Activated CD4-positive, CD25-positive, alpha-beta regulatory T cell treated with anti-CD3 and anti-CD28 coated beads, Interleukin-2, amount 50 U/mL, for 16 hours (primary cell): ENCODE measurements at places on chromosomes 7 and 10.

GRCh38 chr7:50358041-50358705 lies 53.7 kb downstream of the IKZF1 start:
- no peak for DNase-seq

GRCh38 chr10:5684971-5685763 lies 529 bp downstream of the TASOR2 start:
- DNase-seq: peak; percentile 38

GRCh38 chr10:130575756-130576285 lies 439.6 kb downstream of the GLRX3 start:
- DNase-seq: no peak

- no peak for DNase-seq
Measured at GRCh38 chr10:49518982-49519578, 19.8 kb downstream of the ERCC6 start.

- DNase-seq: no peak
Measured at GRCh38 chr10:48520184-48520506, 84.7 kb downstream of the ARHGAP22 start.

DNA sequence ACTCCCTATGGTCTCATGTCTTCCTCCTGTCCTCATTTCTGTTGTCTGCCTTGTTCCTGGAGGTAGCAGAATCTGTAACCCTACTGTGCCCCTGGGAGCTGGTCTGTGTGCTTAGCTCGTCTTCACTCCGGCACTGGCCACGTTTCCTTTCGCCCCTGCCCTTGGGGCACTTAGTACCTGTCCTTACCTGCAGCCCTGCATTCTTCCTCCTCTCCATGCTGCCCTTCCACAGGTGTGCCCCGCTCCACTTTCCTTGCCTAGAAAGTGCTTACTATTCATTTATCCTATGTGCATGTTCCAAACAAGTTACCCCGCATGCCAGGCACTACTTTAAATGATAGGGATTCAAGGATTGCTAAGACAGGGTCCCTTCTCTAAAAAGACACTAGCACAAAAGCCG lies 199.9 kb upstream of the ZMIZ1 start:
- no peak for DNase-seq

DNA sequence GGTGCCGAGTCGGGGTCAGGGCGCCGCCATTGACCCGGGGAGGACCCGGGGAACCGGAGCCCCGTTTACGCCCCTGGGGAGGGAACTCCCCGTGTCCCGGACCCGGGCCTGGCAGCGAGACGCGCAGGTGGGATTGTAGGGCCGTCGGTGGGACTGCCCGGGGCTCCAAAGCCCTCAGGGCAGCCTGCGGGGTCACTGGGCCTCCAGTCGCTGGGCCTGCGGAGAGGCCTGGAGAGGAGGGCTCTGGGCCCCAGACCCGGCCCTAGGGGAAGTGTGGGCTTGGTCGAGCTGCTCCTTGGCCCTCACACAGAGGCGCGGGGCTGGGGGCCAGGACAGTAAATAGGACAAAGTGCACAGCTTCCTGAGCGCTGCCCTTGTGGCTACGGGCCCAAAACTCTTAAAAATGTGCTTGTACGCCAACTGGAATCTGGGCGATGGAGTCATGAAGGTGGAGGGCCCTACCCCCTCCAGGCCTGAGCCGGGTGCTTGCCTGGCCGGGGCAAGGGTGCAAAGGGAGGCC lies 657 bp downstream of the ECHDC3 start:
- no peak for DNase-seq

DNA sequence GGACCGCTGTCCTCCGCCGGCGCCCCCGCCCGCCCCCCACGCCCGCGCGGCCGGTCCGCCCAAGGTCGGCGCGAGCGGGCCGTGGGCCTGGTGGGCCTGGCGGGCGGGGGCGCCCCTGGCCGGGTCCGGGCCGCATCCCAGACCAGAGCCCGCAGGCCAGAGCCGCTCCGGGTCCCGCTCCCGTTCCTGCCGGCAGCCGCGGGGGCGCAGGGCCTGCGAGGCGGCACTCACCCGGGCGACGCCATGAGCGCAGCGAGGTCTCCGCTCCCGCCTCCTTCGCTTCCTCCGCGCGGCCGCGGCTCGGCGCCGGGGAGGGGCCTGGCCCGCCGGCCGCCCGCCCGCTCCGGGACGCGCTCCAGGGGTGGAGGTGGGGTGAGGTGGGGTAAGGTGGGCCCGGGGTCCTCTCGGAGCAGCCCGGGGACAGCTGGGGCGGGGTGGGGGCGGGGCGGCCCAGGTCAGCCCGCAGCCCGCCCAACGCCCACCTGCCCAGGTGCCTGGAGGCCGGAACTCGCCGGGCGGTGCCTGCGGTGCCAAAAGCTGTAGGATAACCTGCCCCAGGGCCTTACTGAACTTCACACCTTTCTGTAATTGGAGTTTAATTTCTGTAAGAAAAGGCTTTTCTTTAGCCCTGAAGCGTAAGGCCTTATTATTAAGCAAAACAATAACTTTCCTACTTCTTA lies at the start of gene URGCP:
Gene URGCP, minus strand, starts transcription at position 266 of the 680 bp plus-strand sequence. Its CDS starts 21 bp downstream, at position 245.
- DNase-seq: peak; percentile 19

DNA sequence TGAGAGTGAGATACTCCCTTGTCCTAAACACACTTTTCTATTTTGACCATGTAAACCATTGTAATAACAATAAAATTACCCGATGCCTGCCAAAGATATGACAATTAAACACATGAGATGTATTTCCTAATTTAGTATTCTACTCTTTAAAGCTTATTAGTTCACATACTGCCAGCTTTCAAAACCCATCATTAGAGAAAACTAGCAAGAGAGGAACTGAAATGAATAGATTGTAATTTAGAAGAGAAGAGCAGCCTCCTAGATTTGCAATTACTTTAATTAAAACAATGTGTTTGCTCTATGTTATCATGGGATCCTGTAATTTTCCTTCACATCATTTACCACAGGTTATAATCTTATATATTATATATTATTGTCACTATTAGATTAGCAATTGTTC lies 428.2 kb downstream of the THSD7A start:
- DNase-seq: no peak

- DNase-seq: no peak
Measured at GRCh38 chr10:52959810-52960209, 187.2 kb upstream of the MBL2 start.

DNA sequence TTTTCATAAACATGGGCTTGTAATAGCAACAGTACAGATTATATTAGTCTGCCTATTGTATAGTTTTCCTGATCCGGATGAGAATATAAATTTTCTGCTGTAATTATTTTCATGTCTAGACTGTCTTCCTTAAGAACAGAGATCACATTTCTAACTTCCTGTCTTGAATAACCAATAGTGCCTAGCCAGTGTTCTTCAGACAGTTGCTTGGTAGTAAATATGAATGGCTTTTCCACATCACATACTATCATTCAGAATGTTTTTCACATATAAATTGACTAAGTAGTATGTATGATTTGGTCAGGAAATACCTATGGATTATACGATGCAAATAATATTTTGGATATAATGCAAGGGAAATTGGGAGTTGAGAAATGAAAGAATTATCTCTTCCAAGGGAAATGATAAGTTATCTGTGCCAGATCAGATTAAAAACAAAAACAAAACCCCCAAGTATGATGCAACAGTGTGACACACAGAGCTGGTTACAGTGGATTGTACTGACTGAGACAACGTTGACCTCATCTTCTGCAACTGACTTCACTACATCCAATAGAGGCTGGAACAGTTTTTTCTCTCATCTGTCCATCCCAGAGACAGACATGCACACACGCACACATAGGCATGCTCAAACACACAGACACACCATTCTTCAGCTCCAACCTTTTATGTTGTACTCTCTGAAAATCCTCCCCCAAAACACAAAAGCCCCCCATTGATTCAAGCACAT lies 16.4 kb downstream of the ITGA8 start:
- DNase-seq: no peak

GRCh38 chr7:135672560-135673359 lies 10.4 kb downstream of the STMP1 start:
- no peak for DNase-seq

GRCh38 chr10:58695022-58695421 lies 182.3 kb downstream of the BICC1 start:
- no peak for DNase-seq

DNA sequence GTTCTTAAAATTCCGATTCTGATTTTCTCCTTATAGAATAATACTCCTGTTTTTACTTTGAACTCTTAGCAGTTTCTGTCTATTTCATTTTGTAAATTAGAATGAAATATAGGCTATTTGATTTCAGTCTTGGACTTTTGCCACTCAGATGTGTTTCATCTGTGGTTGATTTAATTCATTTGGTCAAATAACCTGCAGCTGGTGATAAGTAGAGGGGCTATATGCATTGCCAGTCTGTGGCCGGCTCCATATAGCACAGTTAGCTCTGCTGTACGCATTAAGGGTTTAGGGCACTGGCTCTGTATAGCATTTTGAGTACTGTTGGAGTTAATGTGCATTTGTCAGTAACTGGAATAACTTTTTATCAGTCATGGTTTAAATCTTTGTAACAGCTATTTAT lies 35.7 kb downstream of the RBM33 start:
- DNase-seq: no peak

DNA sequence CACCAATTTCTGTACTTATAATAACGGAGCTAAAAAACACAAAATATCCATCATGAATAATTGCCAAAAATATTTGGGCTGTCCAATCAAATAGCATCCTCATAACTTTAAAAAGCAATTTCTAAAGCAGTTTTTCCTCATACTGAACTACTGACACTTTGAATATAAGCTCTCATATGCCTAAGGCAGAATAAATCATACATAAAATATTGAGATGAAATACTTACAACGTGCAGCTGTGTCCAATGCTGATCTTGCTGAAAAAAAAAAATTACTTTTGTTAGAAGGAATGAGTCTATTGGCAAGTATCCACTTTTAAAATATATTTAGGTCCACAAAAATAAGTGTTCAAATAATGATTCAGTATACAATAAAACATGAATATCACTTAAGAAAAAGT lies 24.2 kb downstream of the FAM3C start:
- no peak for DNase-seq

DNA sequence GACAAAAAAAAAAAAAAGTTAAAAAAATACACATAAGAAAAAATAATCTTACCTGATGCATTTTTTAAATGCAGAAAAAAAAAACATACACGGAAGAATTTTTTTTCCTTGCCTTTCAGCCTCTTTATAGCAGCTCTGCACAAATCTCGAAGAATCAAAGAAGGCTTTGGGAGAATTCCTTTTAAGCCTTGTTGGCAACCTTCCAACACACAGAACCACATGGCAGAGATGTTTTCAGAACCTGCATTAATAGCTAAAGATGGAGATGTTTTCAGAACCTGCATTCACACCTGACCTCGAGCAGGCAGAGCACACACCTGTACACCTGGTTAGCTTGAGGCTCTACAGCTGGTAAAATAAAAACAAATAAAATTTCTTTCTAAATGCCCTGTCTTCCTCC lies 65.6 kb downstream of the DOCK4 start:
- no peak for DNase-seq

DNA sequence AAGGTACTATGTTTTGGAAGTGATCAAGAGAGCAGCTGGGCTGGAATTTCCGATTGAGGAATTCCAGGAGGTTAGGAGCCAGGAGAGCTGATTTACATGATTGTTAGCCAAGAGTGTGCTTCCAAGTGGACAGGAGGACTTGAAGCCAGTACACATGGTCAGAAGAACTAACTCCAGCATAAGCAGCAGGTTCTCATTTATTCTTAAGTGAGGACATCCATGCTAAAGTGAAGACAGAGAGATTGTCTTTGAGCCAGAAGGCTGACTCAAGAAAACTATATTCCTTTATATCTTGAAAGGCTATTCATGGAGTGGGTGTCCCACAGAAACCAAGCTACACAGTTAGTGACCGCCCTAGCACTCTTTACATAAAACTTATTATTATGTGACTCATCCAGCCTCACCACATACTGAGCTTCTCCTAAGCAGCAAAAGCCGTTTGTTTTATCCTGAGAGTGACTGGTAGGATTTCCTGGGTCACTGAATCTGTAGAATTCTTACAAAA lies 56.7 kb upstream of the SEMA3A start:
- DNase-seq: no peak

DNA sequence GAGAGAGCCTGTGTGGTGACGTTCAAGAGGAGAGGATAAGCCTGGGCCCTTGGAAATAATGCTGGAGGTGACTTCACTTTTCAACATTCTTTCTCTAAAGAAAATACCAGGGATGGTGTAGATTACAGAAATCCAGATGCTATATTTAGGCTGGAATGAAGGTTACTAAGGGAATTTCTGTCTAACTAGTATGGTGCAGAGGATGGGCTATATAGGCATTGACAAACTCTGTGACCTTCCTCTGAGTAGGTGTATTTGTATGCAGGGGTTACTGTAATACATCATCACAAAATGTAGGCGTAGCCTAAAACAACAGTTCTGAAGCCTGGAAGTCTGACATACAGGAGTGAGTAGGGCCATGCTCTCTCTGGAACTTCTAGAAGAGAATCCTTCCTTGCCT lies 155.3 kb upstream of the INHBA start:
- no peak for DNase-seq

GRCh38 chr10:103620352-103620740 lies 126.8 kb downstream of the NEURL1 start:
- DNase-seq: no peak

DNA sequence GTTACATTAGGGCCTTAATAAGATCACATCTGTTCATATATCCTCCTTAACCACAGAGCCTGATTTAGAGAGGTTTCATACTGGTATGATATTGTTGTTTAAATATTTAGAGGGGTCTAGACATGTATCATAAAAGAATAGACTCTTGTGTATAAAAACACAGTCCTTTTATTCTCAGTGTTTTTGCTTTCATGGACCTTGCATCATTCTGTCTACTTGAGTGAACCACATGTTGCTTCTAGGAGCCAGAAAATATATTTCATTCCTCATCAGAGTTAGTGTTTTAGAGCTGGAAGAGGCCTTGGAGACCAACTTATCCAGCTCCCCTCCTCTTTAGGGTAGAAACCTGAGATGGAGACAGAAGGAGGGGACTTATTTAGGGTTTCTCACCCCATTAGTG lies 312.8 kb downstream of the LRMDA start:
- no peak for DNase-seq

- no peak for DNase-seq
Measured at GRCh38 chr7:88357781-88358525, 51.3 kb upstream of the STEAP4 start.

DNA sequence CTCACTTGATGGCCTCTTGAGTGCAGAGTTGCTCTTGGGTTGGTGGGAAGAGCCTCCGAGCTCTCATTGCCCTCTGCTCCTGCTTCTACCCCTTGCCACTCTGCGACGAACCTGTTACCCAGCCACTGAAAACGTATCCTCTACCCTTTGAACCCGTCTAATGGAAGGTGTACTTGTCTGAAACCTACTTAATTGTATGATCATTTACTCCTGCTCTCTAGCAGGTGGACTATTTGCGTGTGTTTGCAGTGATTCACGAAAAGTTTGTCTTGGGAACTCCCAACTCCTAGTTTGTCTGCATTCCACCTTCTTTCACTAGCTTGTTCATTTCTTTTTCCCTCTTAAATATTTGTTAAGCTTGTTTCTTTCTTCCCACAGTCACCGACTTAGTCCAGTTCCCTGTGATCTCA lies 503 bp downstream of the CROT start:
- no peak for DNase-seq

- peak; percentile 18 for DNase-seq
Measured at GRCh38 chr7:35725280-35725680, 30.3 kb upstream of the HERPUD2 start.

- DNase-seq: no peak
Measured at GRCh38 chr10:123995082-123995460, 98.3 kb downstream of the CHST15 start.
